ENCODE measurements at places on chromosomes 13 and 19.

DNA sequence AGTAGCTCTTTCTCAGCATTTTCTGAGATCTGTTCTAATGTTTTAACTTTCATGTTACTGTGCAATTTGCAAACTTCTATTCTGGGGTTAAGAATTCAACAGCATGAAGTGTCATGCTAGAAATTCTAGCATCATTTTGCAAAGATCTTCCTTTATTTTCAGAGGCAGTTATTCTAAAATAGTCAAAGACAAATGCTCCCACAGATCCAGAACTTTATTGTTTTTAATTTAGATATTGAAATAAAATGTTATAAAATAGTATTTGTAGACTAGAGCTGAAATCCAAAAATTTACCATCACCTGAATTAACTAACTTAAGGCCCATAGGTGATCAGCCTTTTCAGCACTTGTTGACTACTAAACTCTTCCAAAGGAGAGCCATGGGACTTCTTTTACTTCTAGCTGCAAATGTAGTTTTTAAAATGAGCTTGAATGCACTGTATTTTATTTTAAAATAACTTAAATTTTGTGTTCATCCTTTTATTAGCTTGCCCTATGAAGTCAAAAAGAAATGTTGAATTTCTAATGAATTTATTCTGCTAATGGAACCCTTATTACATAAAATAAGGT, 3.2 kb downstream of the MAB21L1 start:
- DNase-seq, result no peak

GRCh38 chr13:101529422-101529821, 76.9 kb downstream of the ITGBL1 start:
- no peak for DNase-seq

DNA sequence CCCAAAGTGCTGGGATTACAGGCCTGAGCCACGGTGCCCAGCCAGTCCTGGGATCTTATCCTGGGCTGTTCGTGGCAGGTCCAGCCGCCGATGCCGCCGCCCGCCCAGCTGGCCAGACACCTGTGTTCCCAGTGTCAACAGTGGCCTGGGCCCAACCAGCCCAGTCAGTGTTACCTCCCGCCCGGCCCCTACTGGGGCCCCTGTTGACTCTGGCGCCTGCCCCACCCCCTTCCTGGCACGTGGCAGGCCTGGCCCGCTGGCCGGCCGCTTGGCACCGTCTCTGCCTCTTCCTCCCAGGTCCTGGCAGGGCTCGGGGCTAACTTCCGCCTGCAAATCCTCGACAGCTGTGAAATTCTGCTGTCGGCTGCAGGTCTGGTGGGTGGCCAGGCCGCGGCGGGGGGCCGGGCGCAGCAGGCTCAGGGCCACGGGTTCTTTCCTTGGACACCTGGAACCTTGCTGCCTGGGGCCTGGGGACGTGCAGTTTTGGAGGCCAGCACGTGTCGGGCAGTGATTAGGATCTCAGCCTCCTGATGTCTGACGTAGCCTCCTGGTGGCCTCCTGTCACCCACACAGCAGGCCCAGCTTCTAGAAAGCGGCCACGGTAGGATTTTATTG, 9.1 kb downstream of the ARID3A start:
- no peak for DNase-seq

DNA sequence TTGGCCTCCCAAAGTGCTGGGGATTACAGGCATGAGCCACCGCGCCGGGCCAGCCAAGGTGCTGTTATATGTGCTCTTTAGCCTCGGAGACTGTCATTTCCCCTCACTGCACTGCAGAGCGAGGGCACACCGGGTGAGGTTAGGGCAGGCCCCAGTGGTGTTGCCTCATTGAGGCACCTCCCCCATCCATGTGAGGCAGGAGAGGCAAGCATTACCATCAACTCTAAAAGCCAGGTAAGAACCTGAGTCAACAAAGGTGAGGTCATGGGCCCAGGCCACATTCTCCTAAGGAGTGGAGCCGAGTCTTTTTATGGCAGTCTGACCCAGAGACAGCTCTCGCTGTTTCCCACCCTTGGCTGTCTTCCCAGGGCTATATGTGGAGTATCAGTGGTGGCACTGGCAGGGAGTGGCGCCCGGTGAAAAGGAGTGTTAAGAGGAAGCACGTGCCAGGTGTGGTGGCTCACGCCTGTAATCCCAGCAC, 10.9 kb downstream of the B3GNT8 start:
- no peak for DNase-seq

GRCh38 chr13:114235697-114236096, 1.0 kb downstream of the CDC16 start:
- no peak for DNase-seq

DNA sequence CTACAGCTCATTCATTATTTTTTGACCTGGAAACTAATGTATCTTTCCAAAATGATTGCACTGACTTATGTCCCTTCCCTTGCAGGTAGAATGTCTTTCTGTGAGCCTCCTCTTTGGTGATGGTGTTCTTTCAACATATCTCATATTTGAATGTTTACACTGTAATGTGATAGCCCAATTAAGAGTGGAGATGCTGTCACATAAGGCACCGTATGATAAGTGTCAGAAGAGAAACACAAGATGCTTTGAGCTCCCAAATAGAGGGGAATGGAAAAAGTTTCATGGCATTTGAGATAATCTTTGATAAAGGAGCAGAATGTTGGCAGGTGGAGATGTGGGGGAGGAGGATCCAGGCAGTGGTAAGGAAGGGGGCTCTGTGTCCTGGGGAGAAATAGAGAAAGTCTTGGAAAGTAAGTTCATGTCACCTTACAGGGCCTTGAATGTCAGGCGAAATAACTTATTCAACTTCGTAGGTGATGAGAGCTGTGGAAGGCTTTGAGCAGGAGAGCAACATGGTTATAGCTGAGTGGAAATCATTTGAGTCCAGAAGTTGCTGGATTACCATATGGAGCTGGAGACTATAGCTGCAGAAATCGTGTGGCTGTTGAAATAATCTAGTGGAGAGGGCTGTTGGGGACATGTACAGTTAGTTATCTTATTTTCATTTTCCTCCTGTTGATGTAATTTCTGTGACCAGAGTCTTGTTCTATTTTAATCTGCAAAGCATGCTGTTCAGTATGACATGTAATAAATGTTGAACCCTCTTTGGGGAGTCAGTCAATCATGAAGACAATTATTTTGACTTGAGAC, 10.3 kb upstream of the RNF113B start:
- no peak for DNase-seq

DNA sequence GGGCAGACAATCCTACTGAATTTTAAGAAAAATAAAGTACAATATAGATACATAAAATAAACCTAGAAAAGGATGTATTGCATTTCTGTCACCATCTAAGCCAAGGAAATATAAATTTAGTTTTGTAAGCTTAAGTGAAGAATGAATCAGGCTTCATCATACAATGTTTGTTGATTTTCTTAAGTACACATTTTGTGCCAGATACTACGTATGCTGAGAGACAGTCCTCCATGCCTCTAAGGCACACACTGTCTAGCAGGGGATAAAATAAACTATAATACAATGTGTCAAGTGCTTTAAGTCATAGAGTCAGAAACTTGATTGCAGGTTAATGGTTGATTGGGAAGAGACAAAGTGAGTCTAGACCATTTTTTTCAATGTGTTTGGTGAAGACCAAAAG, 465.7 kb downstream of the TBC1D4 start:
- DNase-seq, result no peak

DNA sequence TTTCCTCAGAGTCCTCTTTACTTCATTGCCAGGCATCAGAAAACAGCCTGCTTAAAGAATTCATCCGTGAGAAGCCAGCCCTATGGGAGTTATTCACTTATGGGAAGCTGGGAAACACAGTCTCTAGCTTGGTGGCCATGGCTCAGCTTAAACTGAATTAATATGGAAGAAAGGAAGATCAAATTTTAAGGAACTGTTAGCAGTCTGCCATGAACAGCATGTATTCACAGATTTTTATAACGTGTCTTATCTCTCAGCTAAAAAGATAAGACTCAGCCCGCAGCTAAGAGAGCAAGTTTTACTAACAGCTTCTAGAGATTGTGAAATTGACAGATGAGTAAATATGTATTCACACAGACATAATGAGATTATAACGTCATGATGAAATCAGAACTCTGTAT, 253.7 kb upstream of the RXFP2 start:
- no peak for DNase-seq

- no peak for DNase-seq
Measured at GRCh38 chr13:102117175-102117831, 284.5 kb downstream of the FGF14 start.

- DNase-seq, result no peak
Measured at GRCh38 chr13:28250542-28250941, 112.2 kb downstream of the PAN3 start.

GRCh38 chr19:46181388-46181779, 33.3 kb downstream of the IGFL2 start:
- peak; percentile 16 for DNase-seq

- no peak for DNase-seq
Measured at GRCh38 chr19:43708716-43709115, 7.2 kb upstream of the IRGC start.

DNA sequence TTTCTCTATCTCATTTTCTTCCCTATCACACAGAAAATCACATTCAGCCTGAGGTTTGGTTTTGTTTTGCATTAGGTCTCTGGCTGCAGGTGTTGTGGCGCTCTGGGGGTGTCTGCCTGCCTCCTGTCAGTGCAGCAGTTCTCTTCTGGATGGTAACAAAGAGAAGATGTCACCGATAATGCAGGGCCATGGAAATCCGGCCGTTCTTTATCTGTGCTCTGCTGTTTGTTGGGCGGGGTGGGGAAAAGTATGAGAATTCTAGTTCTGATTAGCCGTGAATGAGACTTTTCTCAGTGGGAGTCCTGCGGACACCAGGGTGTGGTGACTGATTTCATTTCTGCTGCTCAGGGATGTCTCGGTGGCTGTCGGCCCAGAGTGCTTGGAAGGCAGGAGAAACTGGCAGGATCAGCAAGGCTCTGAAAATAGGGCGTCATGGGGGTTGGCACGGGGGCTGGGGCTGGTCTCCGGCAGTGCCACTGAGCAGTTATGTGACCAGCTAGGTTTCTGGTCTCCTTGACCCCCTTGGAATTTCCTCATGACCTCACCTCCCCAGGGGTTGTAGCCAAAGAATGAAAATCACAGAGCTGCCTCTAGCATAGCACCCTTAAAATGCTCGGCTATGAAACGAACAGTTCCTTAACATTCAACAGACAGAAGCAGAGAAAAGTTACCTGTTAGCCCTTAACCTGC, 5.0 kb downstream of the RNF113B start:
- no peak for DNase-seq

- DNase-seq, result no peak
Measured at GRCh38 chr19:42152910-42153671, 20.8 kb upstream of the POU2F2 start.

GRCh38 chr19:32367948-32368536, 22.6 kb downstream of the ZNF507 start:
- no peak for DNase-seq

GRCh38 chr19:33805313-33805712, 8.6 kb downstream of the KCTD15 start:
- no peak for DNase-seq

DNA sequence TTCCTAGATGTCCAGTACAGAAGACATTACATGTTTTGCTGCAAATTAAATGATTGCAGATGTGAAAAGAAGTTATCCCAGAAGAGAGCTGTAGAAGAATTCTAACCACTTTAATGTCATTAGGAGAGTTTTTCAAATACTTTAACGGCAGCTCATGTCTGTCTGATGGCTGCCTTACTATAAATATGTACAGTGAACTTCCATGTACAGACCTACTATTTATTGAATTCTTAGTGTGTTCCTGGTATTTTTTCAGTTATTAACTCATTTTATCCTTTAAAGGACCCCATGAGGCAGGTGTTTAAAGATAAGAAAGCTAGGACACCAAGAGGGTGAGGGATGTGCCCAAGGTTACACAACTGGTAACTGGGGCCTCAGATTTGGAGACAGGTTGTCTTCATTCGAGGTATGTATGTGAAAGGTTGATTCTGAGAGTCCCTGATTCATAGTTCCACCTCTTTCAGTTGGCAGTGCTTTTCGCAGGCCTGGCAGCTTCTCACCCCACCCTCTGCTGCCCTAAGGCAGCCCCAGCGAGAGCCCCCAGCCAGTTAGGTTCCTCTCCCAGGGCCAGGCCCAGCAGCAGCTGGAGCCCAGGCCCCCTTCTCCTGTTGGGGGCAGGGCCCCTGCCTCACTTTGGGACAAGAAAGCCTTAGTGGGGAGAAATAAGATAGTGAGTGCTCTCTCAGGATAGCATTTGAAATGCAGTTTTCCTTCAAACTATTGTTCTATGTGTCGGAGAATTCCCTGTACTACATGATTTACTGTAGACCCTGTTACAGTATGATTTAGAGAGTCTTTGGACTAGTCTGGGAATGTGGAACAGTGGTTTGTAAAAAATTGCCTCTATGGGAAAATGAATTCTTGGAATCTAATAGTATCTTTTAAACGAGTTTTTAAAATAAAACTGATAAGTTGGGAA, 67.7 kb upstream of the TEX29 start:
- no peak for DNase-seq

GRCh38 chr19:18504886-18505610, 16.8 kb downstream of the ELL start:
- DNase-seq, result no peak

GRCh38 chr13:78137404-78138142, 218.9 kb upstream of the EDNRB start:
- no peak for DNase-seq

All from activated naive CD8-positive, alpha-beta T cell treated with anti-CD3 and anti-CD28 coated beads, Interleukin-2, amount 50 U/mL, for 24 hours (primary cell).